Esophagus muscularis mucosa (tissue), 4 donors: ENCODE measurements at places on chromosomes 7 and 10. TPM values are rescaled to one million over a fixed set of nuclear protein-coding genes. Genes with fewer than 3 reads are reported as not detected.
A peak's percentile ranks its signal among the peaks of the same experiment; 100 is the strongest.

The ING3 gene
- 19.4 TPM for total RNA-seq

DNA sequence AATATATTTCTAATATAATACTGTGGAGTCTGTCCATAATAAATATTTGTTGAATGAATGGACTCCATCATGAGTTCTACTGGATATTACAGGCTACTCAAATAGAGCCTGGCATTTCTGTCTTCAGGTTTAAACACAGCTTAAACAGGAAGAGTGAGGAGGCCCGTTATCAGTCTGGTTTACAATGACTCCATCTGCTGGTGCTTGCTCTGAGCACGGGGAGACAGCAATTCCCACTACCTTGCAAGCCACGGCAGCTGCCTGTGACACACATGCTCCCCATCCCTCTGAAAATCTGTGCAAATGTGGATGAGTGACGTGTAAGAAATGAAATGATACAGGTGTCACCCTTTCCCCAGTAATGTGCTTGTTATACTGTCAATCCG lies 293.5 kb upstream of the IMMP2L start:
- DNase-seq: peak; percentile 50

The ANKRD2 gene
- total RNA-seq: not detected

GRCh38 chr7:101947899-101948298 lies 130.5 kb downstream of the CUX1 start:
- DNase-seq: no peak

- DNase-seq: no peak
Measured at GRCh38 chr7:130529417-130529816, 37.5 kb downstream of the MEST start.

- no peak for DNase-seq
Measured at GRCh38 chr10:124174673-124175645, 81.6 kb upstream of the CHST15 start.

DNA sequence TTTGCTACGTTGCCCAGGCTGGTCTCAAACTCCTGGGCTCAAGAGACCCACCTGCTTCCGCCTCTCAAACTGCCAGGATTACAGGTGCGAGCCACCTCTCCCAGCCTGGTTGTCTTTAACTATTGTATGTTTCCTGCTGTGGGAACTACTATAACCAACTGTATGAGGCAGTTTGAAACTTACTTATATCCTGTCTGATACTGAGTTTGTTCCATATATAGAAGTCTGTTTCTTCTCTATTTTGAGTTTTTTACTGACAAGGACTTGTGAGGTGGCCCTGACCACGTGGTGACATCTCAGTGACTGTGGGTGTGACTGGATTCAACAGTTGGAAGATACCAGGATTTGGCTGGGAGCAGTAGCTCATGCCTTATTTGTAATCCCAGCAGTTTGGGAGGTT lies 14.2 kb downstream of the FBH1 start:
- DNase-seq: no peak

The COBL gene
- total RNA-seq: 51.4 TPM

- DNase-seq: no peak
Measured at GRCh38 chr7:130982160-130982638, 248.2 kb upstream of the KLF14 start.

DNA sequence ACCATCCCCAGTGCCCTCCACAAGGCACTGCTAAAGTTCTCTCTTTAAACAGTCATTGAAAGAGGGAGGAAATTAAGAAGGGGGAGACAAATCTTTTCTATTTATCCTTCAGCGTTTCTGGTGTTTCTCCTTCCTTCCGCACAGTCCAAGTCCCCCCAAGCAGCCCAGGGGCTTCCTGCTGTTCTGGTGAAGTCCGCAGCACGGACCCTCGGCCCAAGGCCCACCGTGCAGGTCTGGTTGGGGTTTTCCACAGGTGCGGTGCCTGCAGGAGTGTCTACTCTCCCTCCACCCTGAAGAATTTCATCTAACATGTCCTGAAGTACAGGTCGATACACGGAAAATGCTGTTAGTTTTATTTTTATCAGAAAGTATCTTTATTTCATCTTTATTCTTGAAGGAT lies 34.1 kb upstream of the KNDC1 start:
- no peak for DNase-seq

GRCh38 chr10:34786464-34786863 lies 28.6 kb downstream of the PARD3 start:
- no peak for DNase-seq

DNA sequence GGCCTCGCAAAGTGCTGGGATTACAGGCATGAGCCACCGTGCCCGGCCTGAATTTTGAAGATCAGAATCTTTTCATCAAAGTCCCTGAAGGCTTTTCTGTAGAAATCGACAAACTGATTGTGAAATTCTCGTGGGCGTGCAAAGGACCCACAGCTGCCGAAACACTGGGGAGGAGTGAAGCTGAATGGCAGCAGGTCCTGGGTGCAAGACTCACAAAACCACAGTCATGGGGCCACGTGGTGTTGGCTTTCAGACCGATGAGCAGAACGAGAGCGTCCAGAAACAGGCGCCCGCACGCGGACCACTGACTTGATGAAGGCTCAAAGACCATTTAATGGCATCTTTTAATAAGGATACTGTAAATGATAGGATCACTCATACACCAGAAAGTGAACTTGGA lies 24.7 kb upstream of the PRKAR1B start:
- no peak for DNase-seq

DNA sequence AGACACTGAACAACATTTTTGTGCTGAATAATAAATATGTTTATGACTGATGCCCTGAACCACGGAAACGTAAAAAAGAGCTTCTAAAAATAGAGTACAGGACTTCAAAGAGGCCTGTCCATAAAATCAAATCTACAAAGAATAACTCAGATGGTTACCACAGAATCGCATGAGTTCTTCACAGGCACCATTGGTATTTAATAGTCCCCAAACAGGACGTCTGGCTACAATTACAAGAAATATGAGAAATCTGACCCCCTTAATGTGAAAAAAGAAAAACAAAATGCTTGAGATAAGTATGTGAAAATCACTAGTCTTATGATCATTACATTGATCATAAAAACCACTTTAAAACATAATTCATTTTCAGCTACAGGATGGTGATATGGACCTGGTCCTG lies 20.8 kb downstream of the CYTH3 start:
- DNase-seq: no peak

DNA sequence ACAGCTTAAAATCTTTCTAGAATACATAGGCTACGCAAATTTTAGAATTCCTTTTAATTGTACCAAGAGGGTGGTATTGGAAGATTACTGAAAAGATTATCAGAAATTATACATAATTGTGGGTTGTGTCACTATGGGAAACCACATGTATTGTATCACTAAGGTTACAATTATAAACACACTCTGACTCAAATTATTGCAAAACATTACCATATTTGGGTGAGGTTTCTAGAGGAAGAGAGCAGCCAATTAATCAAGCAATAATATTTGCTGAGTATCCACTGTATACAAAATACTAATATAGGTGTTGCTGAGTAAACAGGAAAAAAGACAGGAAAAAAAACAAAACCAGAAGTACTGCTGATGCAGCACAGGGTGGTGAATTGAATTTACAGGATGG lies 3.1 kb upstream of the CAPZA2 start:
- DNase-seq: no peak

- DNase-seq: no peak
Measured at GRCh38 chr10:70816220-70816894, 609 bp downstream of the SGPL1 start.

The MCM7 gene
- 39.4 TPM for total RNA-seq

DNA sequence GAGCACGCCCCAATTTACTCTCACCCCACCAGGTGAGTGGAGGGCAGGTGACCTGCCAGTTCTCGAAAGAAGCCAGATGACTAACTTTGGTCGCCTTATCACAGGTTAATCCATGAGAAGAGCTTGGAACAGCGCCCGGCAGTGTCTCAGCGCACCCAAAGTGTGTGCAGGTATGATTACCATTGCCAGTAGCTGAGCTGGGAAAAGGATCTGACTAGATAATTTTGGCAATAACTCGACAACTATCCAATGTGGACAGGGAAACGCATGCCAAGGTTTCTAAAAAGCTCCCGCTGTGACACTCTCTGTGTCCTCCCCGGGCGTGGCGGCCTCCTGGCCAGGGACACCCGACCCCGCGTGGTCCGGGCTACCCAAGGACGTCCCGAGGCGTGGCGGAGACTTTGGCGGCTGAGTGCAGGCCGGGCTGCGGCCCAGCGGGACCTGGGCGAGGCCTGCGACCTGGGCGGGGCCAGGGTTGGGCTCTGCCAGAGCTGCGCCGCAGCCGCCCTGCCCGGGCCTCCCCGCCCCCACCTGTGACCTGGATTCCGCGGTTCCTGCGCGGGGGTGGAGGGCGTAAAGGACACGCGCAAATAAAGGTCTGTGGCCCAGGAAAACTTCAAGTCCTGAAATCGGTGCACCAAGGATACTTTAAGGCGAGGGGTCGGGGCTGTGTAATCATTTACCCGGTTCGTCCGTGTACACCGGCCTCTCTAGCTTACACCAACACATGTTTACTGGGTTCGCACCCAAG lies 13.7 kb upstream of the WAPL start:
- no peak for DNase-seq

DNA sequence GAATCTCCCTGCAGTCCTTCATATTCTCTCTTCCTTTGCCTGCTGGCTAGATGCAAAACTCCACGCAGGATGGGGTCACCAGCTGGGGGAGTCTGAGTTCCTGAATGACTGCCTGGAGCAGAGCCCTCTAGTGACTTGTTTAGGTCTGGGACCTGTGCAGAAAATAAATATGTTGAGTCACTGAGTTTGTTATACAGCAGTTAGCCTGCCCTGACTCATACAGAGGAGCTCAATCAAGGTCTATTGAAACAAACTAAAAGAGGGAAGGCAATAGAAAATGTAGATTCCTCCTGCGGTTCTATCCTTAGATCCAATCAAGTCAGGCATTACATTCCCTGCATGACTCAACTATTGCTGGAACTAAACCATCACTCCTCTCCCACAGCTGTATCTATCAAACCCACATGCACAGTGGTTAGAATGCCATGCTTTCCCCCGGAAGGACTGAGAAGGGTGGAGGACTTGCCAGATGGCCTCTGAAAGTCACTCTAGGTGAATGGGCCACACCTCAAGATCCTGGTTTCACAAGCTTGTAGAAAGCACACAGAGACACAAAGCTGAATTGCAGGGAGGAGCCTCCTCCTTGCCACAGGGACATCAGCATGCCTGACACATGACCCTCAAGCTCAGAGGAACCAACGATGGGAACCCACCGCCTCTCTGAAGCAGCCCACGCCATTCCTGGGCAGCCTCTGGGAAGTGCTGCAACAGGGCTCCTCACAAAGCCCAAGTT lies 73.9 kb downstream of the SH3PXD2A start:
- no peak for DNase-seq

The MGMT gene
- 25.7 TPM for total RNA-seq

The HKDC1 gene
- total RNA-seq: not detected

DNA sequence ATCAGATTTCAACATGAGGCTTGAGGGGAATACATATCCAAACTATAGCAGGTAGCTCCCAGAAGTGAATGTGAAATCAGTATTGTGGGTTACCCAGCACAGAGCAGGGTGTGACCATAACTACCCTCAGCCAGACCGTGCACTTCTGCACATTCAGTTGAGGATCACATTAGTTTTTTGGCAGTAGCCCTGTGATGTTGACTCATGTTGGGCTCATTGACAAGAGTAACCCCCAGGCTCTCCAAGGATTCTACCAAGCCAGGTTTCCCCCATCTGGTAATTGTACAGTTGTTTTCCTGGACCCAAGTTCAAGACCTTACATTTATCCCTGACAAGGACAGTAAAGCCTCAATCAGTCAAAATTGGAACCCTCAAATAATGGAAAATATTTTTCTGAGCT lies 11.7 kb upstream of the CPA4 start:
- DNase-seq: no peak

The SFRP5 gene
- 41.3 TPM for total RNA-seq

DNA sequence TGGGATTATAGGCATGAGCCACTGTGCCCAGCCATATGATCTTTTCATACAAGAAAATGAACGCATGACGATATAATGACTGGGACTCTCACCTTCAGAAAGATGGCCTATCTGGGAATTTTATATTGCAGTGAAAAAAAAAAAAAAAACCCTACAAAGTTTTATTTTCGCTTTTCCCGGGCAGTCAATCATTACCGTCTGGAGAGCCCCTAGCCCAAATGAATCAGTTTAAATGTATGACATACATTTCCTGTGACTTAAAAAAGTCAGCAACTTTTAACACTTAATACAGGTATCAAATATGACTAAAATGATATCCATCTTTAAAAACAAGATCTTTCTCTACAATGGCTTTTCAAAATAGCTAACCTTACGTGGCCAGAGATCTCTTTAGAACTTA lies 48.2 kb upstream of the NMT2 start:
- no peak for DNase-seq

The TTYH3 gene
- total RNA-seq: 22.0 TPM

DNA sequence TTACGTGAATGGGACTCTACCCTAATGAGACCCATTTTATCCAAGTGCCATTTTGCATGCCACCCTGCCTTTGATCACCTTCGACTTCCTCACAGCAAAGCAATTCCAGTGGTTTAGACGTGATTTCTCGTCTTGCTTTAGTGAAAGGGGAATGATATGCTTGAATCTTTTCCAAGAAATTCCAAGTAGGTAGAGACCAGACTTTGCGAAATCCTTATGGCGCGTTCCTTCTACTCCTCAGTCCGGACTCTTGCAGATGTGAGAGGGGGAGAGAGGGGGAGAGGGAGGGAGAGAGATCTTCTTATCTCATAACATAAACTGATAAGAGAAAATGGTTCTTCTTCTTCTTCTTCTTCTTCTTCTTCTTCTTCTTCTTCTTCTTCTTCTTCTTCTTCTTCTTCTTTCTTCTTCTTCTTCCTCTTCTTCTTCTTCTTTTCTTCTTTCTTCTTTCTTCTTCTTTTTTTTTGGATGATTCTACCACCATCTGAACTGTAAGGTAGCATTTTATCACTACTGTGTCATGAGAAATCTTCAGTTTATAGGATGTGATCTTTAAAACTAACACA lies 883 bp downstream of the SPAG6 start:
- no peak for DNase-seq

The CADPS2 gene
- total RNA-seq: 101 TPM

The ELOVL3 gene
- not detected for total RNA-seq

DNA sequence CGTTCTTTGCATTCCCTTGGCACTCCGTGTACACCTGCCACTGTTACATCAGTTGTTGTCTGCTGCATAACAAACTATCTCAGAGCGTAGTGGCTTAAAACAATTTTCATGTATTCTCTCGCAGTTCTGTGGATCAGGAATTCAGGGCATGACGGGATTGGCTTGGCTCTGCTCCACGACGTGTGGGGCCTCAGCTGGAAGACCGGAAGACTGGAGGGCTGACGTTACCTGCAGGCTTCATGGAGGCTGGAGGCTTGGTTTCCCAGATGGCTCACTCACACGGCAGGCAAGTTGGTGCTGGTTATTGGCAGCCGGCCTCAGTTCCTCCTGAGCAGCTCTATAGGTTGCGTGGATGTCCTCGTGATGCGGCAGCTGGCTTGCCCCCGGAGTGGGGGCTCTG lies 25.5 kb downstream of the NYAP1 start:
- no peak for DNase-seq

The NPS gene
- not detected for total RNA-seq

GRCh38 chr10:11516431-11516746 lies 95.1 kb downstream of the USP6NL start:
- DNase-seq: no peak

DNA sequence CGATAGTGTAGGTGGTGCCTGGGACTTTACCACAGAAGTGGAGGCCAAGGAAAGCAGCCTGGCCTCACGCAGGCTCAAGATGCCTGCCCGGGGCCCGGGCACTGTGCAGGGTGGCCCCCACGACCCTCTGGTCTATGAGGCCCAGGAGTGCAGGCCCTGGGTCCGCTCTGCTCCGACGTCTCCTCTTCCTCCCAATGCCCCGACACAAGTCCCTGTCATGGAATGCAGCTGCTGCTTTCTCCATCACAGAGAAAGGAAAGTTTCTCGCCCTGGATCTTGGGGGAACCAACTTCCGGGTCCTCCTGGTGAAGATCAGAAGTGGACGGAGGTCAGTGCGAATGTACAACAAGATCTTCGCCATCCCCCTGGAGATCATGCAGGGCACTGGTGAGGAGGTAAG lies 28.3 kb upstream of the HK1 start:
- no peak for DNase-seq
